ENCODE measurements at places on chromosomes 5 and 9.

- DNase-seq, result no peak
Observed at GRCh38 chr9:117231012-117231411, 183.8 kb downstream of the ASTN2 start.

DNA sequence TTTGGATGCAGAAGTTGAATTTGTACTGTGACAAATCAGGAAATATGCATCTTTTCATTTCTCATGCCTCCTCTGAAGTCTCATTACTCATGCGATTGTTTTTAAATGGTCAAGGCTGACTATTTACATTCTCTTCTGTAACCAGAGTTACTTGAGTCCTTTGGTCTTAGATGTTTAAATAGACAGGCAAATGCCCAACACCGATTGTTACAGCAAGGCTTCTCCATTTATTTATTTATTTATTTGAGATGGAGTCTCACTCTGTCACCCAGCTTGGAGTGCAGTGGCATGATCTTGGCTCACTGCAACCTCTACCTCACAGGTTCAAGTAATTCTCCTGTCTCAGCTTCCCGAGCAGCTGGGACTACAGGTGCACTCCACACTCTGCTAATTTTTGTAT is 72.7 kb upstream of the SLC28A3 start:
- no peak for DNase-seq

DNA sequence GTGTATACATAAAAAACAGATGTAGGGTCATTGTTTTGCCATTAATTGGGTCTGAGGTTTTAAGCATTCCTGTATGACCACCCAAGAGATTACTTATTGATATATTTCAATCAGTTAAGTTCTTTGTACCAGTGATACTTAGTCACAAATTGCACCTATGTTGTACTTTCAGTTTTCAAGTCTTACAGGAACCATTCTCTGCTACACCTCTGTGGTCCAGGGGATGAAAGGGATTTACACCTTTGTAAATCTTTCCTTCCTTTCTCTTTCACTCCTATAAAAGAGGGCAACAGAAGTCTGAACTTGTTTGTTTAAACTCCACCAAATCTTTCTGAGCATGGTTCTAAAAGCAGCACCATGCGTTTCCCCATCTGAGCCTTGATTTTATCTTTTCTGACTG is 86.1 kb downstream of the DEPDC1B start:
- DNase-seq, result no peak

- no peak for DNase-seq
Observed at GRCh38 chr9:72681283-72681630, 159.8 kb downstream of the TMC1 start.

DNA sequence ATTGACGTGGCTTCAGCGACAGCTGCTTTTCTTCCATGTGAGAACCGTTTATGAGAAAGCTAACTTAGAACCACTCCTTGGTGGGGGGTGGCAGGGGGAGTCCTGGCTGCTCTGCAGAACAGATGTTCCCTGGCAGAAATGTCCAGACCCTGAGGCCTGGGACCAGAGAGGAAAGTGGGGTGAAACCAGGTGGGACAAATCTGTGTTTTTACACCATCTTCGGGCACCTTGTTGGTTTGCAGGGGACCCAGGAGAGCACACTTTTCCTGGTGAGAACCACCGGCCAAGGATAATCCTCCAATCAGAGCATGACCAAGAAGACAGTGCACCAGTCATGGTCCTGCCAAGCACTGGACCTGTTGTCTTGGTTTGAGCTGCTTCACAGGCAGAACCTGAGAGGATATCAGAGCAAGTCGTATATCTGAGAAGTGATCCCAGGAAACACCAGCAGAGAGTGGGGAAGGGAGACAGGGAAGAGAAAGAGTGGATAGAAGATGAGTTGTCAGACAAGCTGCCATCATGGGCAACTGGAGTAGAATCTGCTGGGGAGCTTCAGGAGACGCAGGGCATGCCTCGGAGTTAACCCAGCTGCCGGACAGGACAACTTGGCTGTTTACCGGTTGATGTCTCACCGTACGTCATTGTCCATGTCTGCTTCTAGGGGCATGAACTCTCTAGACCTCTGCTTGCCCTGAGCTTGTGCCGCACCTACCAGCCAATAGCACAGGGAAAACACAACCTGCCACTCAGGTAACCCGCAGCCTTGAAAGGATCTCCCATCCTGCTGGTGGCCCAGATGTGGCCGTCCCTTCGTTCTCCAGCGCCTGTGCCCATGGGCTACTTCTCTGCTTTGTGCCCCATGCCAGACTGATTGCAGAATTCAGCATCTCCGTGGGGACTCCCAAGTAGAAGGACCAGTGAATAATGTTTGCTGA is 178.4 kb upstream of the MVB12B start:
- DNase-seq, result no peak

- no peak for DNase-seq
Observed at GRCh38 chr5:39905356-39905755, 480.6 kb upstream of the DAB2 start.

DNA sequence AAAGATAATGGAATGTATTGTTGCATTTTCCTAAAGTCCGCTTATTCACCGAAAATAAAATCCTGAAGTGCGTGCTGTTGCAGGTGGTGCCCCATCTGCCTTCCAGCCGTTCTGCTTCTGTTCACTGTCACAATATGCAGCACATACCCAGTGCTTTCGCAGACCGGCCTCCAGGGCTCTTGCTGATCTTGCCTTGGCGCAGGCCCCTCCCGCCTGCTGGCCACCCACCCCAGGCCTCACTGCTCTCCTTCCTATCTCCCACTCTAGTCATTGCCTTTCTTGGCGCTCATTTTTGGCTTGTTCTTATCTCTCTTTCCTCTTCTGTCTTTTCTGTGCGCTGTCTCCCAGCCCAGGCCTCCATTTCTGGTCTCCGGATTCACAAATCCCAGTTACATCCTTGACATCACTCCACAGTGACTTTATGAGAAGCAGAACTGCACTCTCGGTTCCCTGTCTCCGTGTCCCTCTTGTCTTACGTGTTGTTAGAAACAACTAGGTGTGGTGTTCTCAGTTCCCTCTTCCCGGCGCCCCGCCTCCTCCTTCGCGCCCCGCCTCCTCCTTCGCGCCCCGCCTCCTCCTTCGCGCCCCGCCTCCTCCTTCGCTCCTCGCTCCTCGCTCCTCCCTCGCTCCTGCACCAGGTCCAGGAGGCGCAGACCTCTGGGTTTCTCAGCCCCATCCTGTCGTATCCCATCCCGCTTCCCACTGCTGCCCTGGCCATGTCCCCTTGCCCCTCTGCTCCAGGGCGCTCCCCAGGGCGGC is 201.7 kb upstream of the OTULINL start:
- no peak for DNase-seq

DNA sequence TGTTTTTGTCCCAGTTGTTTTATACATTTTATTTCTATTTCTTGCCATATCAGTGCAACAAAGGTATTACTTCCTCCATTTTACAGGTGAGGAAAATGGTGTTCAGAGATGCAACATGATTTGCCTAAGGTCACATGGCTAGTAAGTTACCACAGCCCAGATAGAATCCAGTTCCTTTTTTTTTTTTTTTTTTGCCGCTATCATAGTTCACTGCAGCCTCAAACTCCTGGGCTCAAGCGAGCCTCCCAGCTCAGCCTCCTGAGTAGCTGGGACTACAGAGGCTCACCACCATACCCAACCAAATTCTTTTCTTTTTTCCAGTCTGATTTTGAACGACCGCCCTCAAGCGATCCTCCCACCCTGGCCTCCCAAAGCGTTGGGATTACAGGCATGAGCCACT is 480 bp upstream of the CCDC69 start:
- no peak for DNase-seq

- no peak for DNase-seq
Observed at GRCh38 chr9:79129865-79130480, 441.8 kb upstream of the TLE4 start.

- DNase-seq, result no peak
Observed at GRCh38 chr5:97986069-97986468, 787.4 kb upstream of the RGMB start.

DNA sequence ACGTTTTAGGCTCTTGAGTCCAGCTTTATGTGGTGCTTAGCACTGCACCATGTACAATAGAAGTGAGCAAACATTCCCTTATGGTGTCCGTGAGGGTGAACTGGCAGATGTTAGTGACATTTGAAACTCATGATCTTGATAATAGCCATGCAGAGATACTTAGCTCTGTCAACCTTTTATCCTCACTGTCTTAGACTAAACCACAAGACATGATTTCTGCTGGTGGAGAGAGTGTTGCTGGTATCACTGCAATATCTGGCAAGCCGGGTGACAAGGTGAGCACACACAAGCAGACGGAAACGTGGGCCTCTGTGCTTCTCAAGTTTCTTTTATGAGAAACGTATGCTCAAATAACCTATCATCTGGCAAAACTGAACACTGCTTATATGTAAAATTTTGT is 68.4 kb downstream of the CAST start:
- no peak for DNase-seq

GRCh38 chr5:134370311-134370870 is 978 bp upstream of the UBE2B start:
- no peak for DNase-seq

DNA sequence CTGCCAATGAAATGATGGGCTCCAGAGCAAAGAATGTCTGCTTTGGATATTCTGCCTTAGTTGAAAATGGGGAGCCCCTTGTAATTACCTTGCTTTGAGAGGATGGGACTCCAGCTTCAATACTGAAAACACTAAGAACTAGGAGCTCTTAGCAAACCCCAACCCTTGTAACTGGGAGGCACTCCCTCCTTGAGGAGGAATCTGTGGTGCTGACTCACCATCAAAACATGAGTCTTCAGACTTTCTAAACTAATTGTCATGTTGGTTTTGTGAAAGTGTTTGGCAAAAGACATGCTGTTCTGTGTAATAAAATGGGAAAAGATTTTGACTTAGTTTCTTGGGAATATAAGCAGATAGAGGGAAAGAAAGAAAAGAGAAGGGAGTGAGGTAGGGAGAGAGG is 91.9 kb upstream of the PTPRD start:
- no peak for DNase-seq

GRCh38 chr5:124734574-124735168 is 11.8 kb downstream of the ZNF608 start:
- DNase-seq, result no peak

- DNase-seq, result no peak
Observed at GRCh38 chr5:135208903-135209721, 175.1 kb upstream of the PITX1 start.

DNA sequence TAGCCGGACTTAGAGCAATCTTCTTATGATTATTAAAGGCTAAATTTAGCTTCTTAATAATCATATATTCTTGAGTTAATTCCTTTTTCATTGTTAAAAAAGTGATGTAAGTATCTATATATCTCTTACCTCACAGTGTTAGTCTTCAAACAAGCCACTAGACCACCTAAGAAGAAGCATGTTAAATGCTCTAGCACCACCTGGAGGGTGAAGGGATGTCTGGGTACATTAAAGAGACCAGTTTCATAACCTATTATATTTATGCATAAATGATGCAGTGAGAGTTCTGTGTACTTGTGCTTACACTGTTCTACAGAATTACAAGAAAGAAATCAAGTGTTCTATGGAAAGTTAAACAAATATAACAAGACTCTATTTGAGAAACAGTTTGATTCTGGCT is 55.9 kb upstream of the SLCO6A1 start:
- DNase-seq, result no peak

DNA sequence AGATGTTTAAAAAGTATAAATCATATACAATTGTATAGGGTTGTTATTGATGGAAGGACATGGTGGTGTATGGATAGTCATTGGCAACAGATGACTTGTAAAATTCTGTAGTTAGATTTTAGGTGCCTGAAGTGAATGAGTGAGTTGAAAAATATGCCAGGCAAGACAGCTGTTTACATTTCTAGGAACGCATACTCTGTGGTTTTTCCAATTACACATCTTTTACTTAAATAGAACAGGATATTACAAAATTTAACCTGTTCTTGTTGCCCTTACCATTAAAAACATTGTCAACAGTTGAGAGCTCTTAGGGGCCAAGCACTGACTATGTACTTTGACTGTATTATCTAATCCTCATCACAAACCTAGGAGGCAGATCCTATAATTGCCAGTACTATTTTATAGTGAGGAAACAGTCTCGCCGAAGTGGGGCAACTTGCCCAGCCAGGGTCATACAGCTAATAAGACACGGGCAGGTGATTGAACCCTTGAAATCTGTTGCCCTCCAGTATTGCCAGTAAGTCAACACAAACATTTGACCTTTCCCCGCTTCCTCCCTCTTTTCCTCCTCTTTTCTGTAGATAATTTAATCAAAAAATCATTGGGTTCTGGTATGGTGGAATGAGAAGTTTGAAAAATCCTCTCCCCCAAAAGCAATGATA is 88.6 kb downstream of the MACROH2A1 start:
- DNase-seq, result no peak

DNA sequence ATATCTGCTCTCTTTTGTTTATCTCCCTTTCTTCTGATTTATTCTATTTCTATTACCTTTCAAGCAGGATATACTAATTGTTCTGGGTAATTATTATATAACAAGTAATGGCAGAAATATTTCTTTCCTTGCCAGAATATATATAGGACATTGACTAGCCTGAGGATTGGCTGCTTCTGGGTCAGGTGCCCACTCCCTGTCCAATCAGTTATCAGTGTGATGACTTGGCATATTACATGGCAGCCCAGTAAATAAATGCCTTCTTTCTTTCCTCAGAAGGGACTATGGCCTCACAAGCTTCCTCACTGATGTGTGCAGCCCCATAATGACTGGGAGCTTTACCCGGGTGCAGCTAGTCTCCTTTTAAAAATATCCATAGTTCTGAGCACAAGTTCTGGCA is 301.1 kb downstream of the EFNA5 start:
- DNase-seq, result no peak

- DNase-seq, result no peak
Observed at GRCh38 chr5:38737976-38738375, 107.8 kb upstream of the OSMR start.

Data from stimulated activated CD8-positive, alpha-beta memory T cell treated with anti-CD3 and anti-CD28 coated beads, Interleukin-15, amount 100 ng/mL, for 4 hours (primary cell).